Activated T-helper 17 cell treated with anti-CD3 and anti-CD28 coated beads, Interleukin-2, amount 50 U/mL, for 72 hours (primary cell): ENCODE measurements at places on chromosomes 1 and 21.

GRCh38 chr1:24052220-24052619 lies 59.7 kb downstream of the MYOM3 start:
- no peak for ATAC-seq

DNA sequence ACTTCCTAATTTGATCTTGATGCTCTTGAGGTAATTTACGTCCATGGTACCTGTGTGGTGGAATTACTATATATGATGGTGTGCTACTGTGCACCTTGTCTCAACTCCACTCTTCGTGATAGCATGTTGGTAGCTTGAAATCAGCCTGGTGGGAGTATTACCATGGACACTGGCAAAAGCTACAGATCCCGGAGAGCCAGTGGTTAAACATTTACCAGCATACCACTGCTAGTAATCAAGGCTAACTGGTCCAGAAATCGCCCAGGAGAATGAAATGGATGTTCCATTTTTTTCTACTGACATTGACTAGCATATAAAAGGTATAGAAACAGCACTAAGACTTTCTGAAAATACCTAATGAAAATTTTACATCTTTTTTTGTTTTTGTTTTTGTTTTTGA lies 30.6 kb downstream of the ELK4 start:
- no peak for ATAC-seq

- no peak for ATAC-seq
Measured at GRCh38 chr1:239909898-239910297, 181.8 kb upstream of the FMN2 start.

GRCh38 chr1:248804771-248805681 lies 20.7 kb downstream of the SH3BP5L start:
- no peak for ATAC-seq

GRCh38 chr1:100793659-100794058 lies 74.1 kb downstream of the VCAM1 start:
- no peak for ATAC-seq
